ENCODE measurements at places on chromosomes 5 and 9.

DNA sequence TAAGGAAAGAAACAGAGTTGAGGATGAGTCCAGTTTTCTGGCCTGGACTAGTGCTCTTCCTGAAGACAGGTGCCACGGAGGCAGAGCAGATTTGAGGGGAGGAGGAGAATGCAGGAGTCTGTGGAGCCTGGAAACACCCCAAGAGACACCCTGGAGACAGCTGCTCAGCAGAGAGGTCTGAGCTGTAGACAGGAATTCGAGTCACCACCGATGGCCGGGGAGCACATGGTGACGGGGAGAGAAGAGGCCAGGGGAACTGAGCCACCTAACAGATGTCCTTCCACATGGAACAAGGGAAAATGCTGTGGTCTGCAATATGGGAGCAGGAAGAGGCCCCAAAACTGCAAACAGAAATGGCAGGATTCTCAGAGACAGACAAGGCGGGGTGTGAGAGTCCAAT lies 22.9 kb downstream of the CPLX2 start:
- no peak for DNase-seq

DNA sequence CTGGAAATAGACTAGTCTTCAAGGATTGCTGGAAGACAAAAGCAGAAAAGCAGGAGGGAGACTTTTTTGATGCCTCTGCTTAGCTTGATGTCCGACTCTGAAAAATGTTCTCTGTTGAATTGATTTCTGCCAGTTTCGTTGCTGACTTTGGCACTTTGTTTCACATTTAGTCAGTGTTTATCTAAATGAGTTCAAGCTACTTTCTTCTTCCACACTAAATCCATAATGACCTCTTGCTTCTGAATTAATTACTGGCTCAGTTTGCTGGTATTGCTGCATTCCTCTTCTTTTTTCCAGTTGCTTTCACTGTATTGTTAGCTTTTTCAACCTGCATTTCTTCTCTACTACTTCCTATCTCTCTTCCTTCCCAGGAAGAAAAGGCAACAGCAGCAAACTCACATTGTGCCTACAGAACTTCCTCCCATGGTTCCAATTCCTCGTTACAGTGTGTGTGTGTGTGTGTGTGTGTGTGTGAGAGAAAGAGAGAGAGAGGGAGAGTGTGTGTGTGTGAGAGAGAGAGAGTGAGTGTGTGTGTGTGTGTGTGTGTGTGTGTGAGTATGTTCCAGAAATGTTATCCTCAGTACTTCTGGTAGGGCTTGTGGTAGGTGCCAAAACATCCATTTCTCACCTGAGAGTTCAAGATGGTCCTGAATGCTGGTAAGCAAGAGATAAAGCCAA lies 234.8 kb downstream of the CSNK1G3 start:
- DNase-seq, result no peak

- no peak for DNase-seq
These were observed 2.9 kb upstream of the PTGER4 start for GRCh38 chr5:40676613-40677343.

DNA sequence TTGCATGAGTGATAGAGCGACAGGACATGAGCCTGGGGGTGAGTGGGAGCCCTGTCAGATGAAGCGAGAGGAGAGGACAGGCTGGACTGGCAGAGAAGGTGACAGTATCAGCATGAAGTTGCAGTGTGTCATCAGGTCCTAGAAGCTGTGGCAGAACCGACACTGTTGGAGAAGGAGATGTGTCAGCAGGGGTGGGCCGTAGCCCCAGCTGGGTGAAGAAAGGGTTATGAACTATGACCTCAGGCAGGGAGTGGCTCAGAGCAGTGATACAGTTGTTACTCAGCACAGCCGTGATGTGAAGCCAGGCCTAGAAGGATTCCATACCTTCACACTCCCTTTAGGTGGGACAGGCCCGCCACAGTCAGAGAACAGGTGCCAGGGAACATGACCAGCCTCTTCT lies 7.6 kb downstream of the PCYOX1L start:
- DNase-seq, result no peak

DNA sequence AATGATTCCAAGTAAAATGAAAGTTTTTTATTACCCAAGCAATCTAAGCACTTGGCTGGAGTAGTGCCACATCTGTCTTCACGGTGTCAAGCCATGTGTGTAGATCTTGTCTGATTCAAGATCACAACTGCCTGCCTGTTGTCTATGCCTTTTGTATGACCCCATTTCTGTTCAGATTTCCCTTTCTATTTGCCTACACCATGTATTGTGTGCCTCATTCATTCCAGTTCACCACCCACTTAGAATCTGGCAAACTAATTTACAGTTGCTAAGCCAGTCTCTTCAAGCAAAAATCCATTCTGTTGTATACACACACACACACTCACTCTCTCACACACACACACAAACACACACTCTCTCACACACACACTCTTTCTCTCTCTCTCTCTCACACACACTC lies 33.7 kb downstream of the GLDC start:
- DNase-seq, result no peak

DNA sequence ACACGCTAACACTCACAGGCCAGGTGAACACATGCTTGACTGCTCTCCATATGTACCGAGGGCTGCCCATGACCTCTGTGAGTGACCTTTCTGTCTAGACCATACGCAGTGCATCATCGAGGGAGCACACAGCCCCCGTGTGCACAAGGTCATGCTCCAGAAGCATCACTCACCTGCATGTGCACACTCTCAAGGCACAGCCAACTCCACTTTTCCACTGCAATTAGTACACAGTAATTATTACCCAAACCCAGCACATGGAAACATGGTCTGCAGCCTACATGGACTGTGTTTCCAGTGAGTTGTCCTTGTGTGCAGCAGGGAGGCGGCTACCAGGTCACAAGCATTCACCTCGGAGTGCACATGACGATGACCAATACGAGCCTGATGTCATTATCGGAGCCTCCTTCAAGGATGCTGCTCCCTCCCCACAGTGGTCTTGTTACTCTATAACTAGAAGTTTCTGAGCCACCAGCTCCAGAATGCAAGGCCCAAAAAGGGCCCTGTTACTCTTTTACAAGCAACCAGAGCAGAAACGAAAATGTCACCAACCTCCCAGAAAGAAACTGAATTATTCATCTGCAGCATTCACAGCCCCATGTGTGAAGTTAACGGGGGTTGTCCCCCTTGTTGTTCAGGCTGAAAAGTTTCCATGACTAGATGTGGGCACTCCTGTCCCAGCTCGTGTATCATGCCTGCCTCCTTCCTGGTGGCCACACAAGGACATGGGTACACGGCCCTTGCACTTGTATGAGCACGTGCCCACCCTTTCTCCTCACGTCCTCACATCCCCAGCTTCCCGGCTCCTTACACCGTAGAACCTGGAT lies 31.2 kb downstream of the SEMA4D start:
- DNase-seq, result no peak

DNA sequence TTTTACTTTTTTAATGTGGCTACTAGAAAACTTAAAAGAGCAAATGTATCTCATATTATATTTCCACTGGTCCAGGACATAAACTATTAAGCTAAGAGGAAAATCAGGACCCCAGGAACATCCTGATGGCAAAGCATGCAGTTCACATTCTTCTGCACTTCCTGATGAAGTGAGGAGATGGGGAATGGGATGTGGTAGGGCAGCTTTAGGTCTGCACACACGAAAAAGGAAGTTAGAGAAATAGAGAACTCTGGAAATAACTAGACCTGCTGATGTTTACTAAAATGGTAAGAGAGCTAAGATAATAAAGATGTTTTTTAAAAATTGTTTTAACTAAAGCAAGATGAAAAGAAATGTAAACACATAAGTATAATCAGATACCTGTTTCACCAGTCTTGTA lies 39.7 kb upstream of the NIPBL start:
- DNase-seq, result no peak

DNA sequence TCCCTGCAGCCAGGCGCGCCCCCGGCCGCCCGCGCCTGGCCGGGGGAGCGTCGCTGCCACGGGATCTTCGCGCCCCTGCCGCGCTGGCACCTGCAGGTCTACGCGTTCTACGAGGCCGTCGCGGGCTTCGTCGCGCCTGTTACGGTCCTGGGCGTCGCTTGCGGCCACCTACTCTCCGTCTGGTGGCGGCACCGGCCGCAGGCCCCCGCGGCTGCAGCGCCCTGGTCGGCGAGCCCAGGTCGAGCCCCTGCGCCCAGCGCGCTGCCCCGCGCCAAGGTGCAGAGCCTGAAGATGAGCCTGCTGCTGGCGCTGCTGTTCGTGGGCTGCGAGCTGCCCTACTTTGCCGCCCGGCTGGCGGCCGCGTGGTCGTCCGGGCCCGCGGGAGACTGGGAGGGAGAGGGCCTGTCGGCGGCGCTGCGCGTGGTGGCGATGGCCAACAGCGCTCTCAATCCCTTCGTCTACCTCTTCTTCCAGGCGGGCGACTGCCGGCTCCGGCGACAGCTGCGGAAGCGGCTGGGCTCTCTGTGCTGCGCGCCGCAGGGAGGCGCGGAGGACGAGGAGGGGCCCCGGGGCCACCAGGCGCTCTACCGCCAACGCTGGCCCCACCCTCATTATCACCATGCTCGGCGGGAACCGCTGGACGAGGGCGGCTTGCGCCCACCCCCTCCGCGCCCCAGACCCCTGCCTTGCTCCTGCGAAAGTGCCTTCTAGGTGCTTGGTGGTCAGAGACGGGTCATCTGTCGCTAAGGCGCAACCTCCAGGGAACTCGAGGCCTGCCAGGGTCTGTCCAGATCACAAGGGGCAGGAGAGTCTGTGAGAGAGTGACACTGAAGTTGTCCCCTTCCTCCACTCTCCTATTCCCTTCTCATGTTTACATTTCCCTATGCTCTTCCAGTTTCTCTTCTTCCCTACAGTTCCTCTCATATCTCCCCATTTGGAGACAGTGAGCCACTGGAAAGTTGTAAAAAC lies 1.3 kb downstream of the GPR150 start:
- no peak for DNase-seq

DNA sequence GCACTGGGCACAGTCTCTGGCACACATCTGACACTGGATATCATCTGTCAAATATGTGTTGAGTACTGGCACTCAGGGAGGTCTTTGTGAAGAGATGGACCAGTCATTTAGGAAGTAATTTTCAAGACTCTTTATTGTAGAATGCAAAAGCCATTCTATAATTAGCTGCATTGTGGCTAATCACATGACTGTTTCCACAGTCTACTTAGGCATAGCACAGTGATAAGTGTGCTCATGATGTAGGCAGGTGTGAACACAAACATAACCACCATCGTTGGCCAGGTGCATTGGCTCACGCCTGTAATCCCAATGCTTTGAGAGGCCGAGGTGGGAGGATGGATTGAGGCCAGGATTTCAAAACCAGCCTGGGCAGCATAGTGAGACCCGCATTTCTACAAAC lies 62.2 kb downstream of the CFAP77 start:
- no peak for DNase-seq

DNA sequence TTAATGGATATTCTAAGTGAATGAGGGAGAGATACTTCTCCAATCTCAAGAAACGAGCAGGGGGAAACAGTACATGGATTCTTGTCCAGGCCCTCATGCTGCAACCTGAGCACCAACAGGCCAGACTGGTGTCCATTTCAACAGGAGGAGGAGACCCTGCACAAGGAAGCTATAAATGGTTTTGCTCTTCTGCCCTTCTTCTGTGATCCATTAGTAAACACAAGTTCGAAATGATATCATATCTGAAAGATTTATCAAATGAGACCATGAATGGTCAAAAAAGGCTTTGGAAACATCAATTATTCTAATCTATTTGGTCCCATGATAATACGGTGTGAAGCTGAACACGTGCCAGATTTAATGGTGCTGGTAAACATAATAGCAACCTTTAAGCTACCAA lies 109.8 kb downstream of the NR6A1 start:
- no peak for DNase-seq

DNA sequence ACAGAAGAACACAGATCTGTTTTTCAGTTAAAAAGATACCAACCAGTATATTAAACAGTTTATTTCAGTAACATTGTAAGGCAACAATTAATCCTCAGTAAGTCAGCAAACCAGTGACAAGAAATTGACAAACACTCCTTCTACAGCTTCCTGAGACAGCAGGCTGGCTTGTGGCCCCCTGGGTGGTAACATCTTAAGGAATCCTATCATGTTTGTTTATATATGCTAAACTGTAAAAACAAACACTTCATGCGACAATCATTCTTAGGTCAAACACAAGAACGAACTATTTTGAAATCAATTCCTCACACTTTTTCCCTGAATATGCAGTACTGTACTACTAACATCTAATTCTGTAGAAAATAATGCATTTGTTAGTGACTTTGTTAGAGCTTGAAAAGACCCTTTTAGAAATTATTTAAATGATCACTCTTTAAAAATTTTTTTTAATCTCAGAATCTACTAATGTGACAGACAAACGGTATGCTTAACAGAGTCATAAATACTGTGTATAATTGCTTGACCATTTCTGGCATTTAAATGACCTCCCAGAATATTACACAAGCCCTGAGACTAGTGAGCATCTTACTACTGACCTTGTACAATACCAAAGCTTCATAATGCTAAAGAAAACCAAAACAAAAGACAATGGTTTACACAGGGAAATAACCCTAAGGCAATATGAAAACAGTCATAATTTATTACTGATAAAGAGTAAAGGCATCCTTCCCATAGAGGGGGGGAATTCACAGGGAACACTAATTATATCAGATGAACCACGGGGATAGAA lies 48.2 kb downstream of the ERMP1 start:
- no peak for DNase-seq

DNA sequence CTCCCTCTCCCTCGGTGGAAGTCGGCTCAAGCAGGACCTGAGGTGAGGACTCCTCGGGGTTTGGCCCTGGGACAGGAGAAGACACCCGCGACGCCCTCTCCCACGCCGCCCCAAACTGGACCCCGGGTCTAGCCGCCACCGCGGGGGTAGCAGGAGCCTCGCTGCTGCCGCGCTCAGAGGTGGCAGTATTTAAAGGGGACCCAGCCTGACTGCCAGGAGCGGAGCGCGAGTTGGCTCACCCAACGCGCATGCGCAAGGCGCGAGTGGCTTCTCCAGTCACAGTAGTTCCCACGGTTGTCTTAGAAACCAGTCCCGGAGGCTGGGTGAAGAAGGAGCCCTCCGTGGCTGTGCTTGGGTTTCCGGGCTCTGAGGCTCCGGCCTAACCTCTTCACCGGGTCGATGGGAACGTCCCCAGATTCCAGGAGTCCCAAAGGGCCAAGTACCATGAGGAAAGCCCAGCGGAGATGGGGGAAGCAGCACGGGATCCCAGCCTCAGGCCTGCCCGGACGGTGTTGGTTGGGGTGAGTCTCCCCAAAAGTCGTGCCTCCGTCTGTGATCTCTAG lies 477.8 kb downstream of the SPATA31A7 start:
- no peak for DNase-seq

DNA sequence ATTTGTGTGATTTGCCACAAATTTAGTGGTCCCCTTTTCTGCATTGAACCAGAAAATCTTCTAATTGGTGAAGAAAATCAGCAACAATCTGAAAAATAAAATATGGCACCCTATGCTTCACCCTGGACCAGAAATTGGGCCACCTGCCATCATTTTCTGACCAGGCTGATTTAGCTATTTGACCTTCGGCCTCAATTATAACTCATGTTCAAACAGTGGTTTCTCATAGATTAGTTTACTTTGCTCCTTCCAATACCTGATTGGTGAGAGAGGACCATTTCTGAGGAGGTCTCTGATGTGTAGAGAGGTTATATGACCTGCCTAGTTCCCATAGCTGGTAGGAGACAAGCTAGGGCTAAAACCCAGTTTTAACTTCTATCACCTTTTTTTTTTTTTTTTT lies 59.0 kb downstream of the PTTG1 start:
- DNase-seq, result no peak
